ENCODE measurements at places on chromosomes 1 and 21.

DNA sequence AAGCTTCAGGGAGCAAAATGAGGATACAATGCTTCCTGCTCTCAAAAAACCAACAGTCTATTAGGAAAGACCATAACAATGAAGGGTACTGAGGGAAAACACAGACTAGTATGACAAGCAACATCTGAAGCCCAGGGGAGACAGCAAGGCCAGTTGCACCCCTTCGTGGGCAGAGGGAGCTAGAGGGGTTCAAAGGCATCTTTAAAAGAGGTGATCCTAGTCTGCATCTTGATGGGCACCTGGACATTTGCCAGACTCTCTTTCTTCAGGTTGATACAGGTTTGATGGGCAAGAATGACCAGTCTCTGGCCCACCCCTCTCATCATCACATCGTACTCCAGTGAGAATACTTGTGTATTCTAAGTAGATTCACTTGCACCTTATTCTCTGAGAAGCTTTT lies 177.7 kb downstream of the VAV3 start:
- no peaks in the 10 kb centered on the region for H3K36me3 ChIP-seq
- DNase-seq, result peak; percentile 3
- no peaks in the 10 kb centered on the region for H3K27me3 ChIP-seq
- H3K4me3 ChIP-seq, result no peak overlapping the region
- no peak overlapping the region for H3K27ac ChIP-seq
- H3K4me1 ChIP-seq, result no peaks in the 10 kb centered on the region

- H3K4me1 ChIP-seq, result no peaks in the 10 kb centered on the region
- no peaks in the 10 kb centered on the region for H3K36me3 ChIP-seq
- H3K4me3 ChIP-seq, result no peak overlapping the region
- H3K27ac ChIP-seq, result no peak overlapping the region
- no peak for DNase-seq
- no peaks in the 10 kb centered on the region for H3K27me3 ChIP-seq
Measured at GRCh38 chr1:237133921-237134320, 91.9 kb downstream of the RYR2 start.

GRCh38 chr1:83860490-83861221 lies 138.3 kb downstream of the TTLL7 start:
- no peak overlapping the region for H3K4me3 ChIP-seq
- H3K4me1 ChIP-seq, result no peaks in the 10 kb centered on the region
- H3K27ac ChIP-seq, result no peak overlapping the region
- no peak for DNase-seq
- no peaks in the 10 kb centered on the region for H3K27me3 ChIP-seq
- no peaks in the 10 kb centered on the region for H3K36me3 ChIP-seq

DNA sequence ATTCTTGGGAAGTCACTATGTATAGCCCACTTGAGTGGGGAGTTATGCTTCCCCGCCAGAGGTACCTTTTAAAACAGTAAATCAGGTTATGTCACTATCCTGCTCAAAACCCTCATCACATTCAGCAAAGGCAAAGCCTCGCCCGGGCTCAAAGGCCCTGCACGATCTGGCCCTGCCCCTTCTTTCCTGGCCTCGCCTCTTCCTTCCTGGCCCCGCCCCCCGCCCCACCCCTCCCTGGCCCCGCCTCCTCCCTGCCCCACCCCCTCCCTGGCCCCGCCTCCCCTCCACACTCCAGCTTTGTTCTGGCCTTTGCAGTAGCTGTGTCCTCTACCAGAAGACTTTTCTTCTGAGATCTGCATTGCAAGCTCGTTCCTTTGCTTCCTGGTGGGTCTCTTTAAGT lies 6.6 kb downstream of the LDLRAD2 start:
- no peak overlapping the region for H3K4me3 ChIP-seq
- no peaks in the 10 kb centered on the region for H3K27me3 ChIP-seq
- no peaks in the 10 kb centered on the region for H3K4me1 ChIP-seq

DNA sequence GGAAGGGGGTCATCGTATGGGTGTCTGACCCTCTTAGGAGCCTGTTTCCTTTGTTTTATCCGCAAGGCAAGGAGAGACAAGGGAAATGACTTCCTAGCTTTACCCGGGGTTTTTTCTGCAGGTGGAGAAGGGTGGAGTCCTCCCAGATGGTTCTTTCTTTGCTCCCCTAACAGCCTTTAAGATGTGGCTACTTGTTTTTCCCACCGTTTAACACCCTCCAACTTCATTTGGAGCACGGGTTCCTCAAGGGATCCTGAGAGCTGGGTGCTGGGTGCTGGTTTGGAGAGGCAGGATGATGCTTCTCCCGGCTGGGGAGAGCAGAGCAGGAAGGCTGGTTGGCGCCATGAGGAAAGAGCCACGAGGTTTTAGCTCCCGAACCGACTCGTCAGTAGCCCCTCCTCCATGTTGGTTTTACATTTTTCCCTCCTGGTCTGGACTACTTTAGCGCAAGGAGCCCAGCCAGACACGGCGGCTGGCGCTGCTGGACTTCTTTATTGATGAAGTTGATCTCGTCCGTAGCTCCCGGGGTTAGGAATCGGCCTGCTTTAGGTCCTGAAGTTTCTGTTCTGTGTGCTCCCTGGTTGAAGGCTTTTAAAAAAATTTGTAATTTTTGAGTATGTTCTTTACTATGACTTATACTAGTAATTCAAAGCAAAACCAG lies 1.4 kb downstream of the UCK2 start:
- peak overlapping the region; percentile 82 for H3K4me3 ChIP-seq
- peak overlapping the region; percentile 82 for H3K27ac ChIP-seq
- H3K36me3 ChIP-seq, result no peaks in the 10 kb centered on the region
- peaks cover 9% of the 10 kb centered on the region for H3K4me1 ChIP-seq

GRCh38 chr1:244065063-244065793 lies 14.1 kb downstream of the ZBTB18 start:
- DNase-seq, result peak; percentile 2
- H3K4me3 ChIP-seq, result no peak overlapping the region
- peaks cover 21% of the 10 kb centered on the region for H3K4me1 ChIP-seq
- H3K27ac ChIP-seq, result no peak overlapping the region
- no peaks in the 10 kb centered on the region for H3K27me3 ChIP-seq

- H3K36me3 ChIP-seq, result no peaks in the 10 kb centered on the region
- H3K4me1 ChIP-seq, result peaks cover 45% of the 10 kb centered on the region
- DNase-seq, result peak; percentile 56
- H3K4me3 ChIP-seq, result no peak overlapping the region
Measured at GRCh38 chr1:45843474-45843905, 40.1 kb downstream of the MAST2 start.

- no peak overlapping the region for H3K27ac ChIP-seq
- no peaks in the 10 kb centered on the region for H3K36me3 ChIP-seq
- H3K4me1 ChIP-seq, result no peaks in the 10 kb centered on the region
Measured at GRCh38 chr1:4563586-4563985, 90.8 kb upstream of the AJAP1 start.

DNA sequence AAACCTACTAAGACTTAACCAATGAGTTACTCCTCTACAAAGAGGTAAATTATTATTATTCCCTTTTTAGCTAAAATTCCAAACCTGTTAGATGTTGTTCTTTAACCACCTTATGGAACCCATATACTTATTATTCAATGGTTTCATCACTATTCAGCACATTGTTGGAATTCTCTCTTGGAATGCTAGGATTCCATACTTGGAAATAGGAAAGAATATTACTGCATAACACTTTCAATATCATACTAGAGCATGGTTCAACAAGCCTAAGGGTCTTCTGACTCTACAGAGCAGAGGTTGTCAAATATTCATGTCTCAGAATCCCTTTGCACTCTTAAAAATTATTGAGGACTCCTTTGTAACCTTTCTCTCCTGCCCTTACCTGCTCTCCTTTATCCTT lies 69.4 kb downstream of the DEGS1 start:
- DNase-seq, result no peak
- no peak overlapping the region for H3K4me3 ChIP-seq
- H3K4me1 ChIP-seq, result peaks cover 4% of the 10 kb centered on the region
- no peak overlapping the region for H3K27ac ChIP-seq
- H3K27me3 ChIP-seq, result no peaks in the 10 kb centered on the region
- H3K36me3 ChIP-seq, result peaks cover 9% of the 10 kb centered on the region

Measured in GM23248 (cell line).